Foreskin melanocyte (primary cell): ENCODE measurements at places on chromosomes 16 and 17.

DNA sequence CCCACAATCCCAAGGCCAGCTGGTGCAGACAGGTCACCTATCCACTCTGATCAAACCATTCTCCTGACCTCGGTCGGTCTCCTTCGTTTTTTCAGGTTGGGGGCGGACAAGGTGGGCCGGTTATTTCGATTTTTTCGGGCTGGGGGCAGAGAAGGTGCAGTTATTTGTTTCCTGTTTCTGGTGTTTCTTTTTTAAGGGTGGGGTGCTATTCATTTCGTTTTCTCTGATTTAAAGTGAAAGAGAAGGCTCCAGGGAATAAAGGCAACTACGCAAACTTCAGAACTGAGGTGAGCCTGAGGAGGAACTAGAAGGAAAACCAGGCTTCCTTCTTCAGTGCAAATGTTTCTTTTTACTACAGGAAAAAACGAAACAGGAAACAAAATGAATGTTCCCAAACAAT, 64.8 kb downstream of the ANKRD11 start:
- no peak for DNase-seq

DNA sequence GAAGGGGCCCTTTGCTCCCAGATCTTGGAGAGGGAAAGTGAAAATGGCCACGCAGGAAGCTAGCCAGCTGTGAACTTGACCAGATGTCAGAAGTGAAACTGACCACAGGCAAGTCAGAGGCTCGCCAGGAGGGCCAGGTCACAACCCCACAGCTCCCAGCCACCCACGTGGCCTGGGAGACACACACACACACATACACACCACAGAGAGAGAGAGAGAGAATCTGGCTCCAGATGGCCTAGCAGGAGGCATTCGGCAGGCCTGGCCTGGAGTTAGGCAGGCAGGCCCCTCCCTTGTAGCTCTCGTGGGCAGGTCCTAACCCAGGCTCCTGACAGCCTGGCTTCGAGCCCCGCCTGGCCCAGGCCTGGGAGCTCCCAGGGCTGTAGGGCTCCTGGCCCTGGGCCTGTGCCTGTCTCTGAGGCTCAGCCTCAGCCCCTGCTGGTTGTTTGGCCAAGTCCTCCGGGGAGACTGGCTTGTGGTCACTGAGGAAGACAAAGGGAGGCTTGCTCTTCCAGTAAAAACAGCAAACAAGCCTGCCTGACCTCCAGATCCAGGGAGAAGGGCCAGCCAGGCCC, 20.2 kb downstream of the NGFR start:
- peak; percentile 77 for DNase-seq

GRCh38 chr16:26952411-26952810, 114.3 kb upstream of the C16orf82 start:
- DNase-seq = no peak

GRCh38 chr17:77437017-77437416, 296.2 kb downstream of the SEC14L1 start:
- no peak for DNase-seq

DNA sequence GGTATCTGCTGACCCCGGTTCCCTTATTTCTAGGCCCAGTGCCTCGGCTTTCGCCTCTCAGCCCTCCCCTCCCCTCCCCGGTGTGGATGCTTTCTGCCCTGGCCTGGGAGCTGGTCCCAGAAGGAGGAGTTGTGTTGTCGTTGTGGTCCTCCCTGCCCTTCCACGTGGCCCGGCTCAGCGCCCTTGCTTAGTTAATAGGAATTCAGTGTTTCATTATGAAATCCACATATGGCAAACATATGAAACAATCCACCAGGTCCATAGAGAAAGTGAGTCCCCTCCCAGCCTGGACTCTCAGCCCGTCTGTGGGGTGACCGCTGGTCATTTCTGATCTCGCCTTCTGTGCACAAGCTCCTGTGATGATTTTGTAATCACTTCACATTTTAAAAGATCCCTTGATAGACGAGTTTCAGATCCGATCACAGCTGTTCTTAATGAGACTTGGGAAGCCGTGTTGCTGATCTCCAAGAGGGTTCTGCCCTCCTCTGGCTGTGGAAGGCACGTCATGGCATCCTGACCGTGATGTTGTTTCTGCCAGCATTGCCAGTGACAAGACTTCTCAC, 112.1 kb downstream of the BANP start:
- DNase-seq = peak; percentile 49

GRCh38 chr16:17359788-17360390, 110.9 kb downstream of the XYLT1 start:
- DNase-seq = no peak

- no peak for DNase-seq
Observed at GRCh38 chr17:75793460-75793859, 8.9 kb downstream of the UNK start.

- DNase-seq = no peak
Observed at GRCh38 chr17:77326076-77326591, 185.4 kb downstream of the SEC14L1 start.

DNA sequence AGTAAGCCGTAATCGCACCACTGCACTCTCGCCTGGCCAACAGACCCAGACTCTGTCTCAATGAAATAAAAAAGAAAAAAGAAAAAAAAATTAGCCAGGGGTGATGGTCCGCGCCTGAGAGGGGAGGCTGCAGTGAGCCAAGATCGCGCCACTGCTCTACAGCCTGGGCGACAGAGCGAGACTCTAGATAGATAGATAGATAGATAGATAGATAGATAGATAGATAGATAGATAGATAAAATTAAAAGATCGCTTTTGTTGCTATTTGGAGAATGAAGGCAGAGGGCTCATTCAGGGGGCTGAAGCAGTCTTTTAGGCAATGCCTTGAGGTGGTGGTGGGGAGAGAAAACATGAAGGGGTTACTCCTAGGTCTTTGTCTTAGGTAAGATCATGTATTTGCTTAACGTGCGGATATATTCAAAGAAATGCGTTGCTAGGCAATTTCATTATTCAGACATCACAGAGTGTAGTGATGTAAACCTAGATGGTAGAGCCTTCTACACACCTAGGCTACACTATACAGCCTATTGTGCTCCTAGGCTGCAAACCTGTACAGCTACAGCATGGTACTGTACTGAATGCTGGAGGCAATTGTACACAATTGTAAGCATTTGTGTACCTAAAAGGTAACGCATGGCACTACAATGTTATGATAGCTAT, 4.3 kb upstream of the HES7 start:
- DNase-seq = no peak

DNA sequence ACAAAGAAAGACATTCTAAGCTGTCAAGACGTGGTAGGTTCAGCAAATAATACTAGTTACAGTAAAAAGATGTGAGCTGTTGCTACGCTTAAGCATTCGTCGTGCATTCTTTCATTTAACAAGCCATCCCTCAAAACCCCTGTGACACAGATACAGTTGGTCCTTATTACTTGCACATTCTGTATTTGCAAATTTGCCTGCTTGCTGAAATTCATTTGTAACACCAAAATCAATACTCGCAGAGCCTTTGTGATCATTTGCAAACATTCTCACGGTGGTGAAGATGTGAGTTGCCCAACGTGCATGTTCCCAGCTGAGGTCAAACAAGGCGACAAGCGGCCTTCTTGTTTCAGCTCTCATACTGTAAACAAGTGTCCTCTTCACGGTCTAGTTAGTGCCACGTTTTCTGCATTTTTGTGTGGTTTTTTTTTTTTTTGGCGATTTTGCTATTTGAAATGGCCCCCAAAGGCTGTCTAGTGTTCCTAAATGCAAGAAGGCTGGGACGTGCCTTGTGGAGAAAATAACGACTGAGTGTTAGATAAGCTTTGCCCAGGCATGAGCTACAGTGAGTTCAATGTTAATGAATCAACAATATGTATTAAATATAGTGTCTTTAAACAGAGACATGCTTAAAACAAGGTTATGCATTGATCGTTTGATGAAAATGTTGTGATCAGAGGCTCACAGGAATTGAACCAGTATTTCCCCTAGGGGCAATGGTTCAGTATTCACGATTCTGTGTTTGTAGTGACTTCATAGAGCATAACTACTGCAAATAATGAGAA, 84.1 kb downstream of the RAB11FIP4 start:
- DNase-seq = peak; percentile 41

DNA sequence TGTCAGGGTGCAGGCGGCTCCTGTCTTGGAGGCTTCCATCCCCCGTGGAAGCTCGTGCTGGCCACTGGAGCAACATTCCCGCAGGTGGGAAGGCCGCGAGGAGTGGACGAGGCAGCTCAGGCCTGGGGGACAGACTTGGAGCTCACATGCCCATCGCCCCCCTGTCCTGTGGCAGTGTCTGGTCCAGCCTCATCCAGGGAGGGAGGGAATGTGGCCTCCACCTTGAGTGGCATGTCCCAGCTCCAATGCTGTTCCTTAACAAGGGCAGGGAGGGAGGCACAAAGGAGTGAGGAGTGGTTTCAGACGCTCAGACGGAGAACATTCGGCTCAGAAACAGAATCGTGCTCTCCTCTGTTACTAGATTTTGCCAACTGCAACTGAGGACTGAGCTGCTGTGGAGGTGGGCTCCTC, 159.4 kb upstream of the CHMP6 start:
- no peak for DNase-seq

DNA sequence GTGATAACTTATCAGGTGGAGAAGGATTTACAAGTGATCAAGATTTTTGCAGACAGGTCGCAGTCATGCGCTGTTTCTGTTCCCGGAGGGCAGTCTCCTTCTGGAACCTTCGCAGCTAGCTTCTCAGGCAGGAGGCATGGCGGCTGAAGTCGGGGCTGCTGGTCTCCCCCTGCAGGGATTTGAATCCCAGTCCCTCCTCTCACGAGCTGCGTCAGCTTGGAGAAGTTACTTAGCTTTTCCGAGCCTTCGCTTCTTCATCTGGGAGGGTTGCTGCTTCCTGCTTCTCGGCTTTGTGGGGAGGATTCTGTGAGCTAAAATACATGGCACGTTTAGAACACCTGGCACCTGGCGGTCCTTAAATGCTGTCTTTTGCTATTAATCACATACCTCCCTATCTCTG, 287.8 kb upstream of the FOXF1 start:
- no peak for DNase-seq

- no peak for DNase-seq
Observed at GRCh38 chr16:11484691-11485258, 101.9 kb downstream of the LITAF start.

GRCh38 chr17:47934856-47935255, 6.5 kb upstream of the PNPO start:
- DNase-seq = no peak

DNA sequence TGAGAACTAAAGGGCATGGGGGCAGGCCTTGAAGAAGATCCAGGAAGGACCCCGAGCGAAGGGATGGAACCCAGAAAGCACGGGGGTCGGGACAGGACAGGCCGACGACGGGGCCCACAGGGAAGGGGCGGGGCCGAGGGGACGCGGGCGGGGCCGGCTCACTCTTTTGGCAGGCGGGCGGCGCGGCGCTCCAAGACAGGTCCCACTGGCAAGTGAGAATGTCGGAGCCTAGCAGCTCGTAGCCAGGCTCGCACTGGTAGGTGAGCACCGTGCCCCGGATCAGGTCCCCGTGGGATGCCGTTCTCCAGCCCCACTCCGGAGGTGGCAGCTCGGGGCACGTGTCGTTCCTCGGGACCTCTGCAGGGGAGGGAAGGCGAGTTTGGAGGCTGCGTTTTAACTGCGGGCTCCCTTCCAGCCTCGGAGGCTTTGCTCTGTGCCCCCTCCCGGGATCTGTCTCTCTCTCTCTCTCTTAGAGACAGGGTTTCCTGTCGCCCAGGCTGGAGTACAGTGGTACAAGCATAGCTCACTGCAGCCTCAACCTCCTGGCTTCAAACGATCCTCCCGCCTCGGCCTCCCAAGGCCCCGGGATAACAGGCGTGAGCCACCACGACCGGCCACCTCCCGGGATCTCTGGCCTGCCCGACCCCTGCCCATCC, 13.7 kb upstream of the CDIPT start:
- DNase-seq = no peak

DNA sequence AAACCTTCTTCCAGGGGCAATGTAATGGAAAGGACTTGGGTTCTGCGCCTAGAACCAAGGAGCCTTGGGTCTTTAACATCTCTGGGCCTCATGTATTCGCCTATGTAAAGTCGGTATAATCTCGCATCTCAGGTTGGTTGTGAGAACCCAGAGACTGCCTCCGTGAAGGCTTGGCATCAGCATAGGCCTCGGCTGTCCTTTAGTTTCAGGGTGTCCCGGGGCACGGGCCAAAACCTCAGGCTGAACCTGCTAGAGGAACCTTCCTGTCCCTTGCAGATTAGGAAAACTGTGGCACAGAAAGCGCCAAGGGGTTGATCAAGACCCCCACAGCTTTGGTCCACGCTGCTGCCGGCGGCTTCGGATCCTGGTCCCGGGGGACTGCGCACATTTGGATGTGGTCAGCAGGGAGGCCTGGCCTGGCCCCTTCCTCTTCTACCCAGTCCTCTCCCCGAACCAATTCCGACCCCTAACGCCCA, 772 bp upstream of the PHAF1 start:
- DNase-seq = no peak

DNA sequence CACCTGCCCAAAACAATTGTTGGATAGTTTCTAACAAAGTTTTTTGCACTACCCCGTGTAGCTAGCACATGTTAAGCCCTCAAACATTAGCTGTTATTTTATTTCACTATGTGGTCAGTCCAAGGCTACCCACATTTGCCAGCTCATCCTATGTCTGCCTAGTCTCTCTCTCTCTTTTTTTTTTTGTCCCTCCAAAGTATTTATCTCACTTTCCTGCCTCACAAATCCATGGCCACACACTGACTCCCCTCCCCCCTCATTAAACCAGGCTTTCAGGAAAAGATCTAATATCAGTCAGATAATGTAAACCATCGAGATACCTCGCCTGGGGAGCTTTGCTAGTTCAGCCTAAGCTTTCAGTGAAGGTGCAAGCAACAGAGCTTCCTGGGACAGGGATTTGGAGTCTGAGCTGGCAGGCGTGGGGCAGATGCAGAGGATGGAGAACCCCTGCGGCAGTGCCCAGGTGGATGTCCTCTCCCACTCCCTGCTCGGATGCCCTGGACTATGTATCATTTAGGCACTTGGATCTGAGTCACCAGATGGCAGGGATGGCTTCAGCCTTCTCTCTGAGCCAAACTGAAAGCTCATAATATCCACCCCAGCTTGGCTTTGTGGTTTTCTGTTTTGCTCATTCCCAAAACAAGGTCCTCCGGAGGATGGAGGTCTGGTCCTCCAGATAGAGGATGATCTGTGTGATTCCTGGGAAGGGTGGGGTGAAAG, 73.7 kb upstream of the FOXF1 start:
- DNase-seq = no peak
